Hypothalamus (tissue), 51 donors: ENCODE measurements at places on chromosomes 1 and 21.

DNA sequence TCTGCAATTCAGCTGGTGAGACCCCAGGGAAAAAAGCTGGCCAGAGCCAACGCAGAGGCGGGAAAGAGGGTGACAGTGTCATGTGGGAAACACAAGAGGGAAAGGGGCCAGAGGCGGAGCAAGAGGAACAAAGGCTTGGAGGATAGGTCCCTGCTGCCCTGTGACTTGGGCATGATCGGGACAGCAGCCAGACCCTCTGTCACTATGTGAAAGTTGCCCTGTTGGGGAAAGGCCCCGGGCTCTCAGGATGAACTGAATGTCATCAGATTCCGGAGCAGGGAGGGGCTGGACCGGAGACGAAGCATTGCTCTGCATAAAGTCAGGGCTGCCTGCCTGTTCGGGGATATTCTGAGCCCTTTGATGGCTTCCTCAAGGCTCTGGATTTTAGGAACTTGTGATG is 5.7 kb upstream of the ELF3 start:
- peak; percentile 20 for DNase-seq

GRCh38 chr1:227917081-227917950 is 30.4 kb downstream of the WNT9A start:
- DNase-seq = peak; percentile 37

GRCh38 chr1:219544163-219544846 is 68.6 kb downstream of the ZC3H11B start:
- DNase-seq = no peak

GRCh38 chr1:28248273-28249012 is 10.9 kb upstream of the SESN2 start:
- DNase-seq = peak; percentile 54

DNA sequence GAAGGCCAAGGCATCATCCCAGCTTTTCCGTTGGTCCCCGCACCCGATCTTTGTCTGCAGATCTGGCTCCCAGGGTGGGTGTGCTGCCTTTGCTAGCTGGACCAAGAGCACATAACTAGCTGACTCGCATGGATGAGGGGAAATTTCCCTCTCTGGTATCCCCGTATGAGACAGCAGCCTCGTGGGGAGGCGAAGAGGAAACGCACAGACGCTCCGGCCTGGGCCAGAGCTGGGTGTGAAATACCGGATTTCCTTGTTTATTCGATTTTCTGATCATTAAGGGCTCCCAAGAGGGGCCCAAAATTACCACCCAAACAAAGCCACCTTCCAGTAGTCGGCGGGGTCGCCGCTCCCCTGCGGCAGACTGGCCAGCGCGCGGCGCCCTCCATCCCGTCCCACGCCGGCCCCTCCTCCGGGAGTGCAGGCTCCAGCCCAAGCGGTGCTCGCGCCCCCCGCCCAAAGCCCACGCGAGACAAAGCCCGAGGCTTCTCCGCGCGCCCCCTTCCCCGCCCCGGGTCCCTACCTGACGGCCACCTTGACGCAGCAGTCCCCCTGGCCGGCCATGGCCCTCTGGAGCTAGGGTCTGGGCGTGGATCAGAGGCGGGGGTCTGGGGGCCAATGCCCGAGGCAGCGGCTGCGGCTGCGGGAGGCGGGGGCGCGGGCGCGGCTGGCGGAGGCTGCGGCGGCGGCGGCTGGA is 546 bp downstream of the KIF21B start:
- DNase-seq = no peak

DNA sequence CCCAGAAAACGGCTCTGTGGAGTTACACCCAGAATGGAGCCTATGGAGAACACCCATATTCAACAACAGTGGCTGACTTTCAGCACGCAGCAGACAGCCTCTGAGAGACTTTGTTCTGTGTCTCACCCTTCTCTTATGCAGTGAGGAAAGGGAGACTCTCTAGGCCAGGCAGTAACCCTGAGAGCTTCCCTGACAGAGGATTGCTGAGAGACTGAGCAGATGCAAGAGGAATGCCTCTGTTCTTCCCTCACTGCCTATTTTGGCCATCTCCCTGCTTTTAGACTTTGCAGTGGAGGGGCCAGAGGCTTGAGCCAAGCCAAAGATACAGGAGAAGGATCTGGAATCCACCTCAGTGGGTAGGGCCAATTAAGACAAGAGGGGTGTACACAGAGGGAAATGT is 41.8 kb upstream of the SLC16A1 start:
- no peak for DNase-seq

GRCh38 chr1:155125946-155126555 is 1.6 kb upstream of the EFNA1 start:
- DNase-seq = peak; percentile 58

- DNase-seq = no peak
Observed at GRCh38 chr1:11062965-11063401, 3.2 kb upstream of the SRM start.

DNA sequence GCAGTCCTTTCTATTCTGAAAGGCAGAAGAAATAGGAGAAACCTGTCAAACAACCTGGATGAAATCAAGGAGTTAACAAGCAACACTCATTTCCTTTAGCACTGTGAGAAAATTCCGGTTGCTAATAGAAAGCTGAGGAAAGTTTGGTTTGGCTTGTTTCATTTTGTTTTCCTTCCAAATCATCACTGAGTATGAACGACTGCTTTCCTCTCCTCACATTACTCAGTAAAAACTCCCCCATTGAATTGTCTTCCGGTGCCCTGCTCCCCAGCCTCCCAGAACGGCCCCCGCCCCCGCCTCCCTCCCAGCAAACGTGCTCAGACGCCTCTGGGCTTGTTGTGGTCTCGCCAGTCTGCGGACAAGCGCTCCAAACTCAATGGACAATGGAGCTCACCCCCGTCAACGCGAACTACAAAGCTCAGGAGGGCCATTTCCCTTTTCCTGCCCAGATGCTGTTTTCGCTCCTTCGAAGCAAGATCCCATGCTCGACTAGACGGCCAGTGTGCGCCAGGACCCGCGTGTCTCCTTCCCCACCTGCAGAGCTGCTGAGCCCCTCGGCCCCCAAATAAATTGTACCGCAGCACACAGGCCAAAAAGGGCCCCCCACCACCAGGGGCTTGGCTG is 747 bp downstream of the STX6 start:
- peak; percentile 40 for DNase-seq

DNA sequence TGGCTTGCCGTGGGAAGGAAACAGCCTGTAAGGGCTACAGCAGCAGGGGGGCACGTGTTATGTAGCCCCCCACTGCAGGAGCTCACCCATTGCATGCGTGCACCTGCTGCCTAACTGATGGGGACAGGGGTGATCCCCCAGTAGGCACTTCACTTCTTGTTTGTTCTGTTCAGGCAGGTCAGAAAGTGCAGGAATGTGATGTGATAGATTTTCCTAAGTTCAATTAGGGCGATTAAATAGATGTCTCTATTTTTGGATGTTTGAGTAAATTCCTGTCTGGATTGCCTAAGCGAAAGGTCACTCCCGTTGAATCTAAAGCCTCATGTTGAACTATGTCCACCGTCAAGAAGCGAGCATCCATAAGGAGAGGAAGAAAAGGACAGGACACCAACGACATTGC is 78.8 kb upstream of the LPGAT1 start:
- DNase-seq = no peak

- DNase-seq = no peak
Observed at GRCh38 chr1:36656271-36656670, 173.6 kb upstream of the CSF3R start.

DNA sequence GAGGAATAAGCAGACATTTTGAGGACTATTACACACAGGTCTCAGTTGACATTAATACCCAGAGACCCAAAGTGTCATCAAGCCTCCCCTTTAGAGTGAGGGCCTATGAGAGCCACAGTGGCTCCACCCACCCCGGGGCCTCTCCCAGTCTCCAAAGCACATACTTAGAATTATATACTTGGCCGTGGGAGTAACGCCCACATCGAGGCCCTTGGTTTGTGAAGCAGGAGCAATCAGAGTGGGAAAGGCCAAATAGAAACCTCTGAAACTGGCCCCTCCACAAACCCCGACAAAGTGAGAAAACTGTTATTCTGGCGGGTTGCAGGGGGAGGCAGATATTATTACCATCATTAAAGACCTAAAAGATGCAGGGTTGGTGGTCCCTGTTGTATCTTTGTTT is 7.0 kb upstream of the DESI2 start:
- no peak for DNase-seq

- DNase-seq = peak; percentile 57
Observed at GRCh38 chr1:211579440-211580302, 710 bp upstream of the SLC30A1 start.

DNA sequence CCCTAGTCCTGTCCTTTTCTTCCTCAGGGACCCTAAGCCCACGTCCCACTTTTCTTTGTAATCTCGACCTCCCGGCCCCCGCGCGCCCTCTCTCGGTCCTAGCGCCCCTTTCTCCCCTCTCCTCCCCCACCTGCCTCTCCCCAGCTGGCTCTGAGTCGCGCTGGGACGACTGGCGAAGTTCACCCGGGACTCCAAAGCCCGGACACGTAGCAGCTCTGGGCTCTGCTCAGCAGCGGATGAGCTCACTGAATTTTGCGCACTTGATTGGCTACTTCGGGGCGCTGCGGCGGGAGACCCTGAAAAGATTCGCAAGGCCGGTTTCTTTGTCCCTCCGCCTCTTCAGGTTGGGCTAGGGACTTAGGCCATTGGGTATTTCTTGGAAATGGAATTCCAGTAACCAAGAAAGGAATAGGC is 16.3 kb upstream of the ACKR1 start:
- DNase-seq = no peak

DNA sequence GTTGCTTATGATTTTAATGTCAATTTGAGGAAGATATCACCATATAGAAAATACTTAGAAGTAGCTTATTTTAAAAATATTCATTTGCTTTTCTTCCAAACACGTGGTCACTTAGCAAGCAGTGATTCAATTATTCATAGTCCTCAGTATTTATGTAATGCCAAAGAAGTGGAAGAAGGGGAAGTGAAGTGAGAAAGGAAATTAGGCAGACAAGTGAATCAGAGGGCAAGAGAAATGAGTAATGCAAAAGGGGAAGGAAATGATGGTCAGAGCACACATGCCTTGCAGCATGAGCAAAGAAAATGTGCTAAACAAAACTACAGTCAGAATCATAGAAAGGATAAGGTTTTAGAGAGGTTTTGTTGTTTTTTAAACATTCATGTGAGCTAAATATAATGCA is 31.8 kb downstream of the SDCCAG8 start:
- DNase-seq = no peak

GRCh38 chr1:160325252-160325651 is 17.8 kb downstream of the COPA start:
- DNase-seq = no peak

DNA sequence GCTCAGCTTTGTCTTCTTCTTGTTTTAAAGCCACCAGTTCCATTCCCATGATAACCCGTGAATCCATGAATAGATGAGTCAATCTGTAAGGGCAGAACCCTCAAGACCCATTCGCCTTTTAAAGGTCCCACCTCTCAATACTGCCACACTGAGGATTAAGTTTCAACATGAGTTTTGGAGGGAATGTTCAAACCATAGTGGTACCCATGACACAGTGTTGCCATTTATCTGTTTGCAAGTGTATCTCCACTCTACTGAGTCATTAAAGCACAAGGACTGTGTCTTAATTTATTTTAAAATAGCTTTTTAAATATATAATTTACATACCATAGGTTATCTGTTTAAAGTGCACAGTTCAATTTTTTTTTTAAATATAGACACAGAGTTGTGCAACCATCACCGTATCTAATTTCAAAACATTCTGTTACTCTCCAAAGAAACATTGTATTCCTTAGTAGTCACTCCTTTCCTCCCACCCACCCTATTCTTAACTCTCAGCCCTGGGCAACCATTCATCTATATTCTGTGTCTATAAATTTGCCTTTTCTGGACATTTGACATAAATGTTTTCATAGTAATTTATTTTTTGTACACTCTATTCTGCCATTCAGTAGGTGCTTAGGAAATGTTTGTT is 4.8 kb upstream of the IL24 start:
- no peak for DNase-seq

- DNase-seq = no peak
Observed at GRCh38 chr1:20698195-20698910, 19.5 kb downstream of the KIF17 start.

DNA sequence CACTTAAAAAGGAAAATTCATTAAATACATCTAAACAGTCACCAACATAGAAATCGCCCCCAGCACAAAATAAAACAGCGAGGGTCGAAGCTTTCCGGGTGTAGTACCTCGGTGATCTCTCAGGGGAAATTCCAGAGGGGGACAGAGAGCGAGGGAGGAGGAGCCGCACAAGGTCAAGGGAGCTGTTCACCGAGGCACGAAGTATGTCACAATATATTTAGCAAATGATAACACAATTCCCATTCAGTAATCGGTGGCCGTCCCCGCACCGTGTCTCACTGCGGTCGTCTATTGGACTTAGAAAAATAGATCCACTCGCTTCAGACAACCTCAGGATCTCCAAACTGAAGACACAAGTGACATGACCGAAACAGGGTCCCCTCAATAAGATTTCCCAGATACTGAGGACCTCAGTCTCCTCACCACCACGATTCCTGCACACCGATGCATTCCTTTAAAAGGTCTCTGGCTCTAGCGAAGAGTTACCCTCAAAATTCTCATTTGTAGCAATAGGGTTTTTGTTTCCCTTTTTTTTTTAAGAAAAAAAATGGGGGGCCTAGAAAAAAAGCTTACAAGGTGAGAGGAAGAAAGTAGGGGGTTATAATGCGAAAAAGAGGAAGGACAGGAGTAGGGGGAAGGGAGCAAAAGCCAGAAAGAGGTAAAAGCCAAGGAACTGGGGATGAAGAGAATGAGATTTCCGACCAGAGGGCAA is 1.1 kb downstream of the LPGAT1 start:
- peak; percentile 10 for DNase-seq

DNA sequence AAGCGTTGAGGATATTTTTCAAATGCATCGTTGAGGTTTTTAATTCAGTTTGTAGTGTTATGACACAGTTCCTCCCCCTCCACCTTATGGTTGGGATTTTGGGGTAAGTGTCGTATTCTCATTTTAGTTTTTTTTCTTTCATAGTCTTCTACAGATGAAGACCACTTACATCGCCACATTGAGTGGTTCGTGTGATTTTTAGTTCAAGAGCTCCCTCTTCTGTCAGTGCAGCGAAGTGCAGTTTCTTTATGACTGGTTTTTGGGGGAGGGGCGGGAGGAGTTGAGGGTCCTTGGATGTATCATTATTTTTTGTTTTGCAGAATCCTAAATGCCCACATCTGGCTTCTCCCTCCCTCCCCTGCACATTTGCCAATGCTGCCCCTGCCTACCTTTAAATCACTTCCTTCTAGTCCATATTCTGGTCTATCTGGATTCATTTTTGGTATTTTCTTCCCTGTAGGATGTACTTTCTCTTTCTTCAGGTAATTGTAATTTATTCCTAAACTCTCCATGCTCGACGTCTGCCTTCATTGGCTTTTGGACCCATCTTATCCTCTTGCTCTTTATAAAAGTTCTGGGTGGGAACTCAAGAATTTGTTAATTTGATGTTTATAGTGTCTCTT is 433.1 kb downstream of the CAMTA1 start:
- DNase-seq = no peak

DNA sequence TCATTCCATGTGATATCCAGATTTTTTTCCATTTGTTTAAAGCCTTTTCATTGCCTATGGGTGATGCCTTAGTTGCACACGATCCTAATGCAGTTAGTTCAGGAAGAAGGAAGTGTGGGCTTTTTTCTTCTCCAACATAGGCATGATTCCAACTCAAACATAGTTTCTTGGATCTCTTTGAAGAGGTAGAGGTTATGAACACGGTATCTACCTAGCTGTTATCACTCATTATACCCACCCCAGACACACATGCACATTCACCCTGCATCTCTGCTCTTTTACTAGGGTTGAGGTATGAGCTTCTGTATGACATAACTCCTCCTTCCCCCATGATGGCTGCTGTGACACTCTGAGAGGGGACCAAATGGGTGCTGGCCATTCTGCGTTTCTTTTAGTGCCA is 122.1 kb upstream of the ZNF648 start:
- no peak for DNase-seq

GRCh38 chr1:156448134-156448967 is 52.2 kb downstream of the MEF2D start:
- DNase-seq = no peak
